ENCODE measurements at places on chromosomes 12 and 14.

DNA sequence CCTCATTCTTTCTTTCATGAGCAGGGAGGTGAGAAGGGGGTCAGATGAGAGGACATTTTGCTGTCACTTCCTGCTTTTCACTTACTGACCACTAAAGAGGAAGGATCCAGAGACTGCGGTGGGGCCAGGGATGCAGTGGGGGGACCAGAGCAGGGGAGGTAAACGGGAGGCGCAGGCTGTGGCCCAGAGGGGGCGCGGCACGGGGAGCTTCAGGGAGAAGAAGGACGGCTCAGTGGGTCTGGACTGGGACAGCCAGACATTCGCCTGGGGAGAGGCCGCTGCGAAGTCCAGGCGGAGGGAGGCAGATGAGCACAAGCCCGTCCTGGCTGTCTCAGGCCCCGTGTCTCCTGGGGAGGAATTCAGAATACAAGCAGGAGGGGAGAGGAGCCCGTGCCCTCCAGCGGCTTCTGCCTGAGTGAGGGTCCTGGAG, 41.2 kb downstream of the SLC6A12 start:
- no peak for DNase-seq

- DNase-seq, result no peak
Observed at GRCh38 chr14:38662781-38663180, 406.9 kb upstream of the CLEC14A start.

GRCh38 chr12:32761716-32762115, 6.0 kb upstream of the YARS2 start:
- no peak for DNase-seq

- DNase-seq, result no peak
Observed at GRCh38 chr12:1644534-1645438, 15.8 kb downstream of the WNT5B start.

DNA sequence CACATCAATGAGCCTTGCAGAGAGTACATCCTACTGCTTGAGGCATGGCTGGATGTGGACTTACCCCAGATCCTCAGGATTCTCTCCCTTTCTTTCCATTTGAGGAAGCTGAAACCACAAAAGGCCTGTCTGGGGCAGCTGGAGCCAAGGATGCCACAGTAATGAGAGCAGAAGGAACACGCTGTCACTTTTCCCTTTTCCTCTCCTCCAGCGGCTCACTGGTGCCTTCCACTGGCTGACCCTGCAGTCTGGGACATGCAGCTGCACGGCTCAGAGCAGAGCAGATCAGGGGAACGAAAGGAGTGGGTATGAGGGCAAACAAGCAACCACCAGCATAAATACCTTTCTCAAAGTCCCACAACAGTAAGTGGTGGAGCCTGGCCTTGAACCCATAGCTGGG, 78.2 kb downstream of the GAS2L3 start:
- DNase-seq, result no peak

- DNase-seq, result no peak
Observed at GRCh38 chr12:39860695-39861094, 241.1 kb upstream of the ABCD2 start.

GRCh38 chr12:92553389-92553788, 149.4 kb upstream of the PLEKHG7 start:
- no peak for DNase-seq

DNA sequence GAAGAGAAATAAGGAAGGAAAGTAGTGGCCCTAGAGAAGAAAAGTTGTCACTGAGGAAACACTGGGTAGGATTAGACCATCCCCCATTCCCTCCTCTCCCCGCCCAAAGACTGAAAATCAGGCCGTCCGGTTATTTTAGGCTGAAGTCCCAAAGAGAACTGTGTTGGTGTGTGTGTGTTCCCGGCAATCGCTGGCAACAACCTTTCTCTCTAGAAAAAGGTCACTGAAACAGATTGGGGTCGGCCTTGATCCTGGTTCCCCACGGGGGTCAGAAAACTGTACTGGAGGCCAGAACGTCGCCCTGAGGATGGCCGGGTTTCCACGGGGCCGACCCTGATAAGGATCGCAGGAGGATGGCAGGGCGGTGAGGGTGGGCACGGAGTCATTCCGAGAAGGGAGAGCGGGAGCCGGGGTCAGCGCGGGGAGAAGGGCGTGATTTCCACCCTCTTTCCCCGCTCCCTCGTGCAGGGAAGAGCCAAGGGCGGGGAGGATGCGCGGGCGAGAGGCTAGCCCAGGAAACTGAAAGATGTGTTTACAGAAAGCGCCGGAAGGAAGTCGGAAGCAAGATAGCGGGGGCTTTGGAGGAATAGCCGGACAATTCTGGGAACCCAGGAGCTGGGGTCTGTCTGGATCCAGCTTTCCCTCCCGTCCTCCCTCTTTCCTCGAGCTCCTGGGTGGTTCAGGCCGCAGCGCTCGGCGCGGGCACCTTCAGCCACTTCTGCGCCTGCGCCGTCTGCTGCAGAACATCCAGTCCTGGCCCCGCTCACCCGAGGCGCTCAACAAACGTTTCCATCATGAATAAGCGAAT, 25.3 kb upstream of the SPTLC2 start:
- no peak for DNase-seq

DNA sequence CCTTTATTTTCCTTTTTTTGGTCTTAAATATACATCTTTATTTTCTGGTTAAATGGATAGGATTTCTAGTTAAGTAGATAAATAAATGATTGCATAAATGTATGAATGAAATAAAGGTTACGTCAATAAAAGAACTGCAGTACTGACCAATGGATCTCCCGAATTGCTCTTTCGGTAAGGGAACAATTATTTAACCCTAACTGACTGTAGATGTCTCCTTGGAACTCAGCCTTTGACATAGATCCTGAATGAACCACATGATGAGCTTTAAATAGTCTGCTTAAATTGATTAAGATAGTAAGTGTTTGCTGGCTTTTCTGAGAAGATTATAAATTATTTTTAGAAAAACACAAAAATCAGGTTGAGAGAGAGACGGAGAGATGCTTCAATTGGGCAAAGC, 391.0 kb upstream of the SYT1 start:
- DNase-seq, result no peak

DNA sequence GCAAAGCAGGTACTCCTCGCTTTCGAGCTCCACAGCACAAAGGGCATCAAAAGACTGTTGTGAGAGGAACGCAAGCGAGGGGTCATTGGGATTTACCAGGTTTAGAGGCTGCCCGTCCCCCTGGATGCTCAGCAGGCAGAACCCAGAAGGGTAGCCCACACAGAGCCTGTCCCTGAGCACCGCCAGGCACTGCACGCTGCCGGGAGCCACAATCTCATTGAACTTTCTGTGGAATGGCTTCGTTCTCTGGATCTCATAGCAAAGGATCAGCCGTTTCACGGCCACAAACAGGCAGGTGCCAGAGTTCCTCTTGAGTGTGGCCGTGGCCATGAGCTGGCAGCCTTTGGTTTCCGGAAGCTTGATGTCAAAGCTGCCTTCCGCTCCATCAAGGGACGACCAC, 21.5 kb downstream of the AMN start:
- no peak for DNase-seq

- DNase-seq, result no peak
Observed at GRCh38 chr14:95045106-95045701, 112.1 kb downstream of the DICER1 start.

DNA sequence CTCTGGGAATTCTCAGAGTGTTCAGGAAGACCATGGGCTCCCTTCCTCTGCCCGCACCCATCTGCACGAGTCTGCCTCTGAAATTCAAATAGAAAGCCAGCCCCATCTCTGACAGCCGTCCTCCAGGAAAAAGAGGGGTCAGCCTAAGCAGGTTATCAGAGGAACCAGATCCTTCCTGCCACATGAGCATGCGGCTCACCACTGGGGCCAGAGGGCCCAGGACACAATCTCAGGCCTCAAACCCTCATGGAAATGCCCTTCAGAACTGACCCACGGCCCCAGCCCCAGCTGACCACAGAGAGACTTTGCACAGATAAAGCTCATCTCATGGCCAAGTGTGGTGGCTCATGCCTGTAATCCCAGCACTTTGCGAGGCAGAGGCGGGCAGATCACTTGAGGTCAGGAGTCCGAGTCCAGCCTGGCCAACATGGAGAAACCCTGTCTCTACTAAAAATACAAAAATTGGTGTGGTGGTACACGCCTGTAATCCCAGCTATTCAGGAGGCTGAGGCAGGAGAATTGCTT, 23.2 kb downstream of the PXN start:
- DNase-seq, result no peak

DNA sequence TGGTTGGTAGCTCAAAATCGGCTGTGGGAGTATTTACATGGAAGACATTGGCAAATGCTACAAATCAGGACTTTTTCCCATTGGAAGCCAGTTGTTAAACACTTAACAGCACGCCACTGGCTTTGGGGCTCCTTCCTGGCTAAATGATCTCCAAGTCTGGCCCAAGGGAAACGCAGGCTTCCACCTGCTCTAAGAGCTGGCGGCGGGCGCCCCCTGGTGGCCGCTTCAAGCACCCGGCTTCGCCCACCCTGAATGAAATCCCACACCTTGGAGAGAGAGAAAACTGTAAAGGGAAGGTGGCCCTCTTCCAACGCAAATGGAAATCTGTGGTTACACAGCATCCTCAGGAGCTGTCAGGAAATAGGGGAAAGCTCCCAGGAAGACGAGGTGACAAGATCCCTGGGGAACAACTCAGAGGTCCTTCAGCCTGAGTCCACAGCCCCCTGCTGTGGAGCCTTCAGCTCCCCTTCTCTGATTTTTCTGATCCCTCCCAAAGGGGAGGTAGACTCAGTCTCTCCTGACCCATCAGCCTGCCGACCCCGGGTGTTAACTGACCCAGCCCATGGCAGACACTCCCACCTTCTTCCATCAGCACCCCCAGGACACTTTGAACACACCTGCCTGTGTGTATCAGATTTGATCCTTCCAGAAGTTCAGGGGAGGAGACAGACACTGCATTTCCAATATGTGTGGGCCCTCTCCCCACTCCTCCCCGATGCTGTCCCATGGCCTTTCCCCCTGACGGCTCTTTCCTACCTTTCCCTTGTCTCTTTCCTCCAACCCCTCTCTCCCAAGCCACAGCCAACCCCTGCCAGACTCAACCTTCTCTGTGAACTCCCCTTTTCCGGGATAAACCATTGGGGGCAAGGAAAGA, 15.4 kb downstream of the SELPLG start:
- DNase-seq, result peak; percentile 82

GRCh38 chr14:38999949-39000348, 103.1 kb downstream of the SEC23A start:
- no peak for DNase-seq

DNA sequence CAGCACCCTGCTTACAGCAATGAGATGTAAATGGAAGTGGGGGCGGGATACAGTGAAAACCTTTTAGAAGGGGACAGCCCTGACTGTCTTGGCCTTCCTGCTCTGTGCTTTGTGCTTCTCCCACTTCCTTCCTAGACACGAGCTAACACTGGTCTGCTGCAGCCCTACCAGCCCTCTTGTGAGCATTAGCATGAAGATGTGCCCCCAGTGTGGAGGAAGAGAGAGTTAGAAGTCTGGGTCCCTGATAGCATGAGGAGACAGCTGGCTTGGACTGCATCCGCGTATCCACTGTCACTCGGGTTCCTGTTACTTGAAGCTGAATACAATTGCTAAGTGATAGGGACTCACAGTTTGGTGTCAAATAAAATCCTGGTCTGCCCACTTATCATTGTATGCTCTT, 248.1 kb upstream of the SOX5 start:
- no peak for DNase-seq

DNA sequence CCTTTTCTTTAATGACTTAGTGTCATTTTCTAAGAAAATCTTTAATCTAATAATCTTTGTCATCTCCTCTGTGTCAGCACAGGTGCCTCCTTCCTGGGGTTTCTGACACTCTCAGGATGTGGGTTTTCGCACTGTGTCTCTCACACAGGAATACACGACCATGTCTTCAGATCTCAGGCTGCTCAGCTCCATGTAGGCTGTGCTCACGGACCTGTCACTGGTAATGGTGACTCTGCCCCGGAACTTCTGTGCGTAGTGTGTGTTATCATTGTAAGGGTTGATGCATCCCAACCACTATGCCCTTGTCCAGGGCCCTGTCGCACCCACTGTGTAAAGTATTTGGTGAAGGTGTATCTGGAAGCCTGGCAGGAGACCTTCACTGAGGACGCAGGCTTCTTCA, 647.8 kb downstream of the TMEM121 start:
- DNase-seq, result no peak

DNA sequence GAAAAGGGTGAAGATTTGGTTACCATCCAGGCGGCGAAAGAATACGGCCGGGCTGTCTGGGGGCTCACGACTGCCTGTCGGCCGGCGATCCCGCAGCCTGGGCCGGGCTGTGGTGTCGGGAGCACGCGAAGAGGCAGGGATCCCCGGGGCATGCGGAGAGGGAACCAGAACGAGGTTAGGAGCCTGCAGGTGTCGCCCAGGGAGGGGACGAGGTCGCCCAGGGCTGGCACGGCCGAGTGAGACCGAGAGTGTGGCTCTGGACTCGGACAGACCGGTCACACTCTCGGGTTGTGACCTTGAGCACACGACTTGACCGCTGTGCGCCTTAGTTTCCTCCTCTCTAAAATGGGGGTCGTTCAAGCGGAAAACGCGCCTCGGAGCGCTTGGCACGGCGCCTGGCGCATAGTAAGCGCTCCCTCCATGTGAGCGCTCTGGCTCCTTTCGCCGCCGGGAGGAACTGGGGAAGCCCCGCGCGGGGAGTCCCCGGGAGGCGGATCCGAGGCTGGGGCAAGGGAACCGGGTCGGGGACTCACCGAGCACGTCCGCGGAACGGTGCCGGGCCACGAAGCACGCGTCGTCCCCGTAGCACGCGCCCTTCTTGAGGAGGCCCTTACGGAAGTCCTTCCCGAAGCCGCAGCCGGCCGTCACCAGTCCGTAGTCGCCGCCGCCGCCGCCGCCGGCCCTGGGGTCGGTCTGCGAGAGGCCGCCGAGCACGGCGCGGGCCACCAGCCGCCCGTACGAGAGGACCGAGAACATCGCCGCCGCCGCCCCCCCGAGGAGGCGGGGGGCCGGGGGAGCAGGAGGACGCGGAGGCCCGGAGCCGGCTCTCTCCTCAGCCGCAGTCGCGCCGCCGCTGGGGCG, 612 bp downstream of the PPTC7 start:
- peak; percentile 50 for DNase-seq

DNA sequence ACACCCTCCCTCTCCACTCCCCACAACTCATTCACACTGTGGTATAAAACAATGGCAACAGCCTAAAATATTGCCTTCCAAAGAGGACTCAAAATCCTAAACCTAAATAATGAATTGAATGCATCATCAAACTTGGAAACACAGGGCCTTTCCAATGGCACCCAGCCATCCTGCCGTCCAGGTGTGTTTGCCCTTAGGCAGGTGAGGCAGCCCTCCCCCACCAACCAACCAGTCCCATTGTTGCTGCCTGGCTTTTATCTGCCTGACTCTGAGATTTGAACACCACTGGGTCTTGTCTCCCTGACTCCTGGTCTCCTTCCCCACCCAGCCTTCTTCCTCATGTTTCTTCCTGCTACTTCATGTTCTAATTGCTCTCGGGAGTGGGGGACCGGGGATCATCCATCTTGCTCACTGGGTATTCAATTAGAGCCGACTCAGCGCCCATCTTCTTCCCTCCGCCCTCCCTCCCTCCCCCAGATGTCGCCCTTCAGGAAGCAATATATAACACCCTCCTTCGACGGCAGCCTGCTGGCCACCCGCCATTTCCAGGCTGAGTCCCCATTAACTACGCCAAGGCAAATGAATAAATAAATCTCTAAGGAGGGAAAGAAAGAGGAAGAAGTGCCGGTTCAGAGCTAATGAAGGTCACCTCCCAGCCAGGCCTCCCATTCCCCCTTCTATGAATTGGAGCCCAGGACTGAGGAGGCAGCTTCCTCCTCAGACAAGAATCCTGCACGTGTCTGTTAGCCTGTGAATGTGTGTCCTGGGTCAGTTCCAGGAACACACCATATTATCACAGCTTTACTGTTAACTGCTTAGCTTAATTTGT, 36.3 kb upstream of the NTF3 start:
- DNase-seq, result no peak

- DNase-seq, result peak; percentile 53
Observed at GRCh38 chr14:37903343-37904191, 304.1 kb upstream of the SSTR1 start.

GRCh38 chr12:2960390-2960956, 1.3 kb downstream of the TEAD4 start:
- no peak for DNase-seq
